ENCODE measurements at places on chromosomes 3 and 15. TPM values are rescaled to one million over a fixed set of nuclear protein-coding genes. Genes with fewer than 3 reads are reported as not detected.

RSRC1 gene
- total RNA-seq = 42.8 TPM

TPRA1 gene
- 27.9 TPM for total RNA-seq

NR1I2 gene
- 0.12 TPM for total RNA-seq

SLC28A2 gene
- not detected for total RNA-seq

HDAC11 gene
- total RNA-seq = 1.7 TPM
